AG08395 (cell line): ENCODE measurements at places on chromosomes 3 and 15.

- no peak for DNase-seq
Observed at GRCh38 chr15:98803228-98804056, 155.1 kb downstream of the IGF1R start.

DNA sequence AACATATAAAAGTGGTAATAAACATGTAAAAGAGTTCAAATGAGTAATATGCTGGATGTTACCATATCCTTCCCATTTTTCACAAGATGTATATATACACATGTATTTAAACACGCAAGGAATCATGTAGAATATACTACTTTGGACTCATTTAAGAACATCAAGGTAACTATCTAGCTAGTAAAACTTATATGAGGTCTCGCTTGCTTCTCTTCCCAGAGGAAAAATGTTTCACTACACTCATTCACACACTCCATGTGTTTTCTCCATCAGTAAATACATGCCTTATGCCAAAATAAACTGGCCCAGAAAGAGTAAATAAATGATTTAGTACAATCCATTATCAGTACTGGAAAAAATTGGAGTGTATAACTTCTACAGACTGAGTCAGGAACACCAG is 229.2 kb upstream of the MME start:
- no peak for DNase-seq

DNA sequence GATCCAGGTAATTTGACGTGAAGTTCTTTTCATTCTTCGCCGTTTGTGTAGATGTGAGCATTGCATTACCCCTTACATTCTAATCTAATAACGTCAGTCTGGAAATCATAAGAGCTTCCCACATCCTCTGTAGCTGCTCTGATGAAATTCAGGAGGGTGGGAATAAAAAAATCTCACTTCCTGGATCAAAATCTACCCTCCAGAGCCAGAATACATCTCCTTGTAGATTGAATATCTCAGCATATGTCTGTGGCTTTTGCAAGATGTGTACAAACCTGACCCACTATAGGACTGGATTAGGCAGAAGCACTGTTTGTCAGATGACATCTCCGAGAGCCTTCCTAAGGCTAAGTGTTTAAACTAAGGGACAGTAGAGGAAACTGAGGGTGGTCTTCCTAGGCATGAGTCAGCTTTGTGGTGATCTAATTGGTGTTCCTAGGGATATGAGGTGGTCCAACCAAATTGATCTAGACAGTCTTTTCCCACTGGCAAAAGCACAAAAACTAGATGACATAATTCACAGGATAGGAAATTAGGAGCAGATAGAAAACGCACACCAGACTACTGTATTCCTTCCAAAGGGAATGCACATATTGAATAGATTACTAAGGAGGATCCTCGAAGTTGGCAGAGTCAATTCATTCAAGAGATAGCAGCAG is 216.3 kb upstream of the LRTM1 start:
- peak; percentile 83 for DNase-seq

- no peak for DNase-seq
Observed at GRCh38 chr3:182165234-182165633, 453.5 kb downstream of the SOX2 start.

DNA sequence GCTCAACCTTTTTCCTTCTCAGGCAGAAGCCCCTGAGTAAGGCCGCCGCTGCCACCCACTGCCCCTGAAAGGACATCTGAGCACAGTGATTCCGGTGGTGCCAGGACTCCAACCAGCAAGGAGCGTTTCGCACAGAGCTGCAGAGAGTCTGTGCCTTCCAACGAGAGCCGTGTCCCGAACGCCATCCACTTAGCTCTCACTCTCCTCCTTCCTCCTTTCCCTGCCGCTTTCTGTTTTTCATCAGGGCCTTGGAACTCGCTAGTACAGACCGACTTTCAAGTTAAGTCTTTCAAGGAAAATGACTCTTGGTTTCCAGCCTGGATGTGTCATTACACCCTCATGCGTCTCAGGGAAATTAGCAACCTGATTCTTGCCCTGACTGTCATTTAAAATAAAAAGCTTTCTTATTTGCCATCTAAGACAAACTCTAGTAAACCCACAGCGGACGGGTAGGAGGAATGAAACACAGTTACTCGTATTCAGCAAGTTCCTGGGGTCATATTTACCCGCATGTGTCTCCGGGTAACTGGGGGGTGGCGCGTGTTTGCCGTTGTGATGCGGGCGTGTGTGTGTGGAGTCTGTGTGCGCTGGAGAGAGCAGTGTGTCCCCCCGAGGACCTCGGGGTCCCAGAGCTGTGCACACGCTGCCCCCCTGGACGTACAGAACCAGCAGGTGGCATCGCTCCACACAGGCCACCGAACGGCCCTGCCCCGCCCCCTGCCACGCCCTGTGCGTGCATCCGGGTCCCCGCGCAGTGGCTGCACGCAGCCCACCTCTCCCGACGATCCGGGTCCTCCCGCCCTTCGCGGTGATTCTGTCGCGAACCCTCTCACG is 30.4 kb upstream of the ALDH1A3 start:
- peak; percentile 59 for DNase-seq

- DNase-seq, result no peak
Observed at GRCh38 chr15:94586099-94586498, 354.7 kb downstream of the MCTP2 start.

- DNase-seq, result no peak
Observed at GRCh38 chr15:43544266-43544665, 26.9 kb downstream of the MAP1A start.

GRCh38 chr15:78390826-78391225 is 47.2 kb upstream of the IREB2 start:
- DNase-seq, result peak; percentile 91

GRCh38 chr3:20930034-20930433 is 744.0 kb upstream of the SGO1 start:
- DNase-seq, result peak; percentile 12

GRCh38 chr15:90184119-90184785 is 16.9 kb upstream of the SEMA4B start:
- DNase-seq, result peak; percentile 72

- DNase-seq, result no peak
Observed at GRCh38 chr3:187792521-187792920, 47.3 kb upstream of the BCL6 start.

DNA sequence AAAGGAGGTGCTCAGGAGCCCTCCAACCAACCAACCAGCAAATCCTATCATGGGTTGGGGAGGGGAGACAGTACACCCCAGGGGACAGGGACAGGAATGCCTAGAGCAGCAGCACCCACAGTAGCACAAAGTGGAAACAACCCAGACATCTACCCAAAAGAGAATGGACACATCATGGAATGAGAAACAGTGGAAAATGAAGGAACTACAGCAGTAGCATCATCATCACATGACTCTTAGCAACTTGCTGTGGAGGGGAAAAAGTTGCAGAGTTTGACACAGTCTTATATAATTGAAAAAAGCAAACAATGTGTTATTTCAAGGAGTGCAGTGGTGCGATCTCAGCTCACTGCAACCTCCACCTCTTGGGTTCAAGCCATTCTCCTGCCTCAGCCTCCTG is 11.0 kb downstream of the C3orf22 start:
- no peak for DNase-seq

GRCh38 chr15:50556642-50557371 is 10.3 kb upstream of the USP50 start:
- no peak for DNase-seq

DNA sequence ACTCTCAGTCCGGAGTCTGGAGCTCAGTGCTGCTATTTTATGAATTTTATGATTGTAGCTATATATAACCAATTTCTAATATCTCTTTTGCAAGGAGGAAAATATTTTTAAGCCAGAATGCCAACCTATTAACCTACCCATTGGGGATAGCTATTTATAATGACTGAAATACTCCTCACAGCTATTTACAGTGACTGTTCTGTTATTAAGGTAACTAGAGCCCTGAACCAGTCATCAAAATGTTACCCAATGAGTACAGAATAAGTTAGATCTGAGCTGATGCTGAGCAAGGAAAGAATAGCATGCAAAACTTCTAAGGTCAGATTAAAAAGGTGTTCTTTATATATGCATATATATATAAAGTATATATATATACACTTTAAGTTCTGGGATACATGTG is 79.6 kb upstream of the PPP2R3A start:
- DNase-seq, result no peak

DNA sequence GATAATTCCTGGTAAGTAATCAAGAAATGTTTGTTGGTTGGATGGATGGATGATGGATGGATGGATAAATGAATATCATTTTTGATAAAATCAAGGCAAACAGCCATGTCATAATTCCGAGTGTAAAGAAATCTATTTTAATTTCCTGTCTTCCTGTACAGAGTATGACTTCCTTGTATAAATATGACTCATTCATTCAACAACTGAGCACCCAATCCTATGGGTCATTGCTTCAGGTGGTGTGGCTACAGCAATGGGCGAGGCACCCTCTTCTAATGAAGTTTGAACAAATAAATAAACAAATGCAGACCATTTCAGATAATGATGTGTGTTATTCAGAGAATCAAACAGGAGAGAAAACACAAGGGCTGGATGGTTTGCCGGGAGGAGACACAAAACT is 198.7 kb downstream of the TNIK start:
- DNase-seq, result no peak

GRCh38 chr3:158094235-158095110 is 11.7 kb downstream of the SHOX2 start:
- DNase-seq, result no peak

GRCh38 chr3:162678941-162679340 is 1182.3 kb downstream of the OTOL1 start:
- DNase-seq, result no peak

- no peak for DNase-seq
Observed at GRCh38 chr3:33795856-33796536, 2.4 kb upstream of the PDCD6IP start.

DNA sequence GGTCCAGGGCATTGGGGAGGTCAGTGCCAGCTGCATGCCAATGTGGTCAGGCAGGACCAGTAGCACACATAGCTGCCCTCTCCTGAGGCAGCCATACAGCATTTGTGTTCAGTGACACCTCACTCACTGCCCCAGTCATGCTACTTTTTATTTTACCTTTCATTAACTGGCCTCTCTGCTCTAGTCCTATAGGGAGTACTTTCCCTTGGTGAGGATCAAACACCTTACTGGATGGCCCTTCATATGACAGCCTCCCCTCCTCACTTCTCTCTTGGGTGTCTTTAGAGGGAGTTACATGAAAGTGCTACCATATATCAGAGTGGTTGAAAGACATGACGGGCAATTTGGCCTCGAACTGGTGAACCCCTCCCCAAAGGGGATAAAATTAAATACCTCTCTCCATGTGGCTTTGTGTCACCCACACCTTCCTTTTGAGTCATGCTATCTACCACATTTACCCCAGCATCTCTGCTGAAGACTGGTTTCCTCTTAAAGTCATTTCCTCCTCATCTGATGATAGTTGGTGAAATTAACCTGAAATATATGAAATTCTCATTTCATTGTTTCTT is 17.6 kb downstream of the RLBP1 start:
- no peak for DNase-seq

- DNase-seq, result no peak
Observed at GRCh38 chr3:13465236-13465873, 14.8 kb upstream of the HDAC11 start.

DNA sequence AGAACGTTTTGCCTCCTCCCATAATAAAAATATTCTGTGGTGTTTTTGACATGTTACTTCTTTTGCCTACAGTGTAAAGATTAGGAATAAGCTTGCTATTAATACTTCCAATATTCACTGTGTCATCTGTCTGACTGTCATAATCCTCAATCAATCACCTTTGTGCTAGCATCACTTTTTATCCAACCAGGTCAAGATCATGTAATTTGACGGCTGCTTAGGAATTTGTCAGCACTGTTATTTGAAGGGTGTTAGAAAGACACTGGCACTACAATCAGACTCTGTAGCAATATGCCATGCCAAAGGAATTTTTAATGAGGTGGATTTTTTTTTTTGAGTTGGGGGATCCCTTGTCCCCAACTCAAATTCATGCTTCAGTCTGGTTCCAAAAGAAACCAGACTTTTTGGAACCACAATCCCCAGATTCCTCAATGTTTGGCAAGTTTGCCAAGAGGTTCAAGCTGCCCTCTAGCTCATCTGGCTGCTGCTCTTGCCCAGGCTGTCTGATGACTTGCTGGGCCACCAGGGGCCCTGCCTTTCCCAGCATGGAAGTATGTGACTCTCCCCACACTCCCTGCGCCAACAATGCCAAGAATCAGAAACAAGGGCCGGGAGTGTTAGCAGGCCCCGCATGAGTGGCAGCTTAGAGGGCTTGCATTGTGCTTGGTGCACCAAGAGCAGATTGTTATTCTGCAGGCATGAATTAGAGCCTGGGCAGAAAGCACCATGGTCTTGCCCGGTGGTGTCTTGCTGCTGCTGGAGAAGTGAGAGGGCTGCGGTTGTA is 58.6 kb upstream of the TSC22D2 start:
- DNase-seq, result peak; percentile 52

DNA sequence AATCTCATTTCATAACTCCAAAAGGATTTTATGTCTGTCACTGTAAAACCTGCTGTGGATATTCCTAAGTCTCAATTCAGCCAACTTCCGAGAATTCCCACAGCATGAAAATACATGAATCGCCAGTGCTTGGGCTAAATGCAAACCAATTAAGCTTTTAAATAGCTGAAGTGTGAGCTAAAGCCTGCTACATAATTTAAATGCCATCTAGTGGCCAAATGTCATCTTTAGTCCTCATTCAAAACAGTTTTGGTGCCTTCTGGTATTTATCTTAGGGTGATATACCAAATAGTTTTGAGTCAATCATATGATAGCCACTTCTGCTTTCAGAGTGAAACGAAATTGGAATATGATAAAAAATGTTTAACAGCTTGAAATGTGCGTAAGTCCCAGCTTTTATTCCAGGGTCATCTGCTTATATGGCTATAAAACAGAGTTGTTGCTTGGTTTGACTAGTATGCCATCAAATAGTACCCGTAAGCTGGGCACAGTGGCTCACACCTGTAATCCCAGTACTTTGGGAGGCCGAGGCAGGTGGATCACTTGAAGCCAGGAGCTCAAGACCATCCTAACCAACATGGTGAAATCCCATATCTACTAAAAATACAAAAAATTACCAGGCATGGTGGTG is 41.8 kb upstream of the CCNL1 start:
- peak; percentile 71 for DNase-seq

GRCh38 chr15:93479715-93480114 is 390.7 kb upstream of the RGMA start:
- DNase-seq, result no peak

GRCh38 chr3:74636981-74637380 is 22.5 kb upstream of the CNTN3 start:
- no peak for DNase-seq

- peak; percentile 84 for DNase-seq
Observed at GRCh38 chr15:40102897-40103858, 5.5 kb downstream of the BMF start.

- peak; percentile 96 for DNase-seq
Observed at GRCh38 chr3:183884427-183885296, at the start of gene PARL. TSS of gene PARL (minus strand) at chr3:183884880. CDS start at chr3:183884846, 34 bp downstream.

DNA sequence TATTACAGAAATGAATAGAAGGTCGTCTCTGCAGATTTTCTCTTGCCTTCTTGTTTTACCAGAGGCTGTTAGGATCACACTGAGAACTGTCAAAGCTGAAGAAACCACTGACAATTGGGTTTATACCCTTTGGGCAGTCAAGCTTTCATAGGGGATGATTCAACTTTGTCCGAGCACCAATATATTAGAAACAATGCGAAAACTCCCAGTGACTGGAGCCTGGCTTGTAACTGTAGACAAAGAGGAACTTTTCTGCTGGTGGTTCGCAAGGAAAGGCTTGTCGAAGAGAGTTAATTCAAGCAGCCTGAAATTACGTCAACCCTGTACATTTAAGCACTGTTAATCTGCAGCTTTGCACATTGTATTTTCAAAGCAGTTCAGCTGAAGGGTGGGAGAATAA is 193.2 kb upstream of the ZNF385D start:
- no peak for DNase-seq
